WERI-Rb-1 (cell line): ENCODE measurements at places on chromosomes 16 and 17.

GRCh38 chr17:47981462-47981861 lies 10.5 kb downstream of the CDK5RAP3 start:
- DNase-seq, result no peak

- peak; percentile 50 for DNase-seq
These were observed 24.6 kb downstream of the FZD2 start for GRCh38 chr17:44581868-44582267.

GRCh38 chr16:24764916-24765315 lies 35.5 kb downstream of the TNRC6A start:
- no peak for DNase-seq

GRCh38 chr17:8869114-8869815 lies 1.8 kb upstream of the PIK3R6 start:
- no peak for DNase-seq

- DNase-seq, result no peak
These were observed 15.3 kb upstream of the CNOT1 start for GRCh38 chr16:58644765-58645487.

DNA sequence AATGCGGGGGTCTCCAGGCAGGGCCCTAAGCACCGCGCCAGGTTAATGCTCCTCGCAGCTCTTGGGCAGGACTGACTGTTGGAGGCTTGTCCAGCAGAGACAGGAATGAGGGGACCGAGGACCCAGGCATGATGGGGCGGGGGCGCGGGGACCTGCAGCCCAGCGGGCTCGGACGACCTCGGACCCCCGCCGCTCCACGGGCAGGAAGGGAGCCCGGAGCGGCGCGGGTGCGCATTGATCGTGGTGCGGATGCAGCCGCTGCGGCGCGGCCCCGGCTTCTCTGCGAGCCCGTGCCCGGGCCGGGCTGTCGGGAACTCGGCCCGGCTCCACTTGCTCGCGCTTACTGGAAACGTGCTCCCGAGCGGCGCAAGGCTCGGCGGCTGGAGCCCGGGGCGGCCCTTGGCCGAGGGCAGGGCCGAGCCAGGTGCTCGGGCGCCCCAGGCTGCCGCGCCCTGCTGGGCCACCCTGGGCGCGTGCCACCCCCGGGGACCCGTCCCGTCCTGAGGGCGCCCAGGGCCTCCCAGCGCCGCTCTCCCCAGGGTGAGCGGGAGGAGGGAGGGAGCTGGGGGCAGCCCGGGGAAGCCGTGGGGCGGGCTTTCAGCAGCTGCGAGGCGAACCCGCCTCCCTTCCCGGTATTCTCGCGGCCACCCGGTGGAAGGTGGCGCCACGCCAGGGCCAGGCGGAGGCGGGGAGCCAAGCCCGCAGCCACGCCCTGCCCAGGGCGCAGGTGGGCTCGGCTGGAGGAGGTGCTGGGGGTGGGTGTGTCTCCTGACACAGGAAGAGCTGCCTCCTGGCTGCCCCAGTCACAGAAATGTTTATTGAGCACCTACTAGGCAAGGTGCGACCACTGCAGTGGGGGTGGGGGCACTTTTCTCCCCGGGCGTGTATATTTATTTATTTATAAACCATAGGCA lies 45.9 kb downstream of the SOCS3 start:
- DNase-seq, result no peak

- DNase-seq, result no peak
These were observed 40.0 kb upstream of the COQ7 start for GRCh38 chr16:19027416-19027815.

GRCh38 chr17:1714980-1715802 lies 5.0 kb upstream of the TLCD2 start:
- DNase-seq, result peak; percentile 39

DNA sequence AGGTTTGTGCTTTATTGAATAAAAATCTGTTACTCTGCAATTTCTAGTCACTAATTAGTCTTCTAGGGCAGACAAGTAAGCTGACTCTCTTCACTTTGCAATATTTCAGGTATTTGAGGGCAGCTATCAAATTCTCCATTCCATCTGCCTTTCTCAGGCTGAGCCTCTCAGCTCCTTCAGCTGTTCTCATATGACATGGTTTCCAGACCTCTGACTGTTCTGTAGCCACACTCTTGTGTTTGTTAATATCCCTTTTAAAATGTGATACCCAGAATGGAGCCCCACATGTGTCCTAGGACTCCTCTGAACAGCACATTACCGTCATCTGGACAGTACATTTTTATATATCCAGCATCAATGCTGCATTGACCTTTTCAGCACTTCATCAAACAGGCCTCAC lies 46.1 kb upstream of the MTMR4 start:
- DNase-seq, result no peak

DNA sequence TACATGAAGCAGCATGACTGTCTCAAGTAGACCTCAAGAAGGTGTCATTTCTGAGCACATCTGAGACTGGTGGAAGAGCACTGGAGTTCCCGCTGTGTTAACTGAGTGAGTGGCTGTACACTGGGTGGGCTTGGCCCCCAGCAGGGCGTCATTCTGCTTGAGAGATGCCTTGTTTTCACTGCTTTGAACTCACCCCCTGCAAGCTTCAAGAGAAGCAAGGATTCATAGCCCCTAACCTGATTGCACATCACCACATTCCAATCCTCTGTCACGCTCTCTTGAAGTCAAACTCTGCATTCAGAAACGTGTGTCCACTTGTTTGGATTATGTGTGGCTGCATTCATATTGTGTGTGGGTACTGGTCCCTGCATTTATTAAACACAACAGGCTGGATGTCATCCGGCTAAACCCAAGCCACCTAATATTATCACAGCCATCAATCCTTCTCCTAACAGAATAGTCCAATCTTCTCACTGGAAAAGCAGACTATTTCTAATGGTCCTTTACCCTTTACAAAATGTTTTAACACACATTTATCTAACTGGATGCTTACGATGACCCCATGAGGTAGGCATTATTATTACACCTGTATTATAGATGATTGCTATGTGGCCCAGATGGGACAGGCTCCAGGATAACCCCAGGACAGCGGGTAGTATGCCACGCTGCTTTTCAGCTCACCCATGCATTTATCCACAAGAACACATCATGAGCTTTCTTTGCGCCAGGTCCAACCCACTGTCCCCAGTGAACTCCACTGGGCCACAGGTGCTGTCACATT lies 76.3 kb downstream of the USP31 start:
- DNase-seq, result no peak

DNA sequence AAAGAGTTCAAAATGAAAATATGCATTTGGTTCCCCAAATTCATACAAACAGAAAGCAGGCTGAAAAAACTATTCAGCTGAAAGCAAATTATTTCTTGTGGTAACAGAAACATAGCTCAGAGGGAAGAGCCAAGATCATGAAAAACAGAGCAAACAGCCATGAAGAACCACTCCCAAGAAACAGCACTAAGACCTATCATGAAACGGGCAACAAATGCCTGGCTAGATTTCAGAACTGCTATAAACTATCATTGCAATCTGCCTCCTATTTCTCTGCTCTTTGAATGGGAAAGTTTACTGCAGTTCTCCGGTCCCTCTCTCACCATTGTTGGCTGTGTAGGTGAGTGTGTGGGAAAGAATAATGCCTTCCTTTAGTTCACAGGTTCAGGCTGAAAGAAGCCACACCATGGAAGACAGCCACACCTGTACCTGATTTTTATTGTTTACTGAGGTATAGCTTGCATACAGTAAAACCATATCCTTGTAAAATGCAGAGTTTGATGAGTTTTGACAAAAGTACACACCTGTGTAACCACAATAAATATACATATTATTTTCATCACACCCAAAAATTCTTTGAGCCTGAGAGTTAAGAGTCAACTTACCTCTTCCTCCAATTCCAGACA lies 48.2 kb downstream of the CEP112 start:
- no peak for DNase-seq

DNA sequence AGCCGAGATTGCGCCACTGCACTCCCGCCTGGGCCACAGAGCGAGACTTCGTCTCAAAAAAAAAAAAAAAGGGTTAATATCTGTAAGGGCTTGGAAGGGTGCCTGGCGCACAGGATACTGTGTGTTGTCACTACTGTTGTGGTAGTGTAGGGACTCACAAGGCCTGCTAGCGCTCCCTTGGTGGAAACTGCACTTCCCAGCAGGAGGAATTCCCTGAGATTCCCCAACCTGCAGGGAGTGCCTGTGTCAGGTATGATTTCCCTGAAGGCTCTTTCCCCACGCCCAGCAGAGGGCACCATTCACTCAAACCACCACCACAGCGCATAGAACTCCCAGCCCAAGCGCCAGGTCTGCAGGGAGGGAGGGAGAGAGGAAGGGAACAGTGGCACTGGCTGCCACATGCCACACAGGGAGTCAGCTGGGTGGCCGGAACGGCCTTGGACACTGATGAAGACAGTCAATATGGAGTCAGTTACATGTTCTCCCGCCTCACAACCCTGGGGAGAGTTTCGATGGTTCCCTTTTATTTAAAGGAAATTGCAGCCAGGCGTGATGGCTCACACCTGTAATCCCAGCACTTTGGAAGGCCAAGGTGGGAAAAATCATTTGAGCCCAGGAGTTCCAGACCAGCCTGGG lies 32.7 kb upstream of the CDH1 start:
- peak; percentile 87 for DNase-seq

DNA sequence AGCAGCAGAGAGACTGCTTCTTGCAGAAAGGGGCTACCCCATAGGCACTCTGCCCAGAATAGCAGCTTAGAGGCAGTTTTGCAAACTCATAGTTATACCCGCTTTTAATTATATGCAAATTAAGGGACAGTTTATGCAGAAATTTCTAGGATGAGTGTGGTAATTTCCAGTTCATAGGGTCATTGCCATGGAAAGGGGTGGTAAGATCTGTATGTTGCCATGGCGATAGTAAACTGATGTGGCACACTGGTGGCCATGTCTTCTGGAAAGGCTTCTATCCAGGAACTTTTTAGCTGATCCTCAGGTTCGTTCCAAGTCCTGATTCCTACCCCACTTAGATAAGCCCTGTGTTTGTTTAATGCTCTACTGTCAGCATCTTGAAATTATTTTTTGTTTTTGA lies 6.2 kb downstream of the STXBP4 start:
- DNase-seq, result no peak

- DNase-seq, result no peak
These were observed 34.9 kb upstream of the CACNG5 start for GRCh38 chr17:66799849-66800537.

DNA sequence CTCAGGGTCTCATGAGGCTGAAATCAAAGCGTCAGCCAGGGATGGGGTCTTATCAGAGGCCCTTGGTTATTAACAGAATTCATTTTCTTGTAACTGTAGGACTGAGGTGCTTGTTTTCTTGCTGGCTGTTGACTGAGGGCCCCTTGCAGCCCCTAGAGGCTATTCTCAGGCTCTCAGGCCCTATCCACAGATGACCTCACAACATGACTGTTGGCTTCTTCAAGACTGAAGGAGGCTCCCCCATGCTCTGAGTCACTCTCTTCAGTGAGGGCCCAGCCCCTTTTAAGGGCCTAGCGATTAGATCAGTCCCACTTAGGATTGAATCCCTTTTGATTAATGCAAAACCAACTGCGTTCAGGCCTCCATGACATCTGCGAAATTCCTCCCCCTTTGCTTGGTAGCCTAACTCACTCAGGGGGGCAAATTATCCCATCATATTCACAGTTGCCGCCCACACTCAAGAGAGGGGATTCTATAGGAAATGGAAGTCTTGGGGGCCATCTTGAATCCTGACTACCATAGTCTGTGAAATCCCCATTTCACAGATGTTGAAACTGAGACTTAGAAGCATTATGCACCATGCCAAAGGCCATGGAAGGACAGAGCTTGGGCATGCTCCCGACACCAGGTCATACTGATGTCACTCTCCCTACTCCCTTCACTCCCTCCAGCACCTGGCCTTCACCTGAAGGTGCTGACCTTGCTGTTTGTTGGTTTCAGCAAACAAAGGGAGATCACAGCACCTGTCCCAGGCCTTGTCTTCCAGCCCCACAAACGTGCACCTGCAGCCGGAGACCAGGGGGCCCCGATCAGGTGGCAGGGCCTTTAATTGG lies 592.3 kb downstream of the MAF start:
- DNase-seq, result no peak

DNA sequence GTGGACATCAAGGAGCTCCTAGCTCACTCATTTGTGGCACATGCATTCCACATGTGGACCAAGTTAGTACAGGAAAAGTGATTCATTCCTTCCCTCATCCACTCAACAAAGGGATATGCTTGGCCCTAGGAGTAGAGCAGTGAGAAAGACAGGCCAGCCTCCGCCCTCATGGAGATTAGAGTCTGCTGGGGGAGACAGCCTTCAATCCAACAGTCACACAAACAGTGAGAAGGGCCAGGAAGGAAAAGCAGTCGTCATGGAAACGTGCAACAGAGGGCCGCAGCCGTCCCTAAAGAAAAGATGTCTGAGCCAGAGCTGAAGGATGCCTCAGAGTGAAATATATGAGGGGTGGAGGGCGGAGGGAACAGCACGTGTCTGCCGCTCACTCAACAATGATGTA lies 109.9 kb downstream of the VPS53 start:
- no peak for DNase-seq

DNA sequence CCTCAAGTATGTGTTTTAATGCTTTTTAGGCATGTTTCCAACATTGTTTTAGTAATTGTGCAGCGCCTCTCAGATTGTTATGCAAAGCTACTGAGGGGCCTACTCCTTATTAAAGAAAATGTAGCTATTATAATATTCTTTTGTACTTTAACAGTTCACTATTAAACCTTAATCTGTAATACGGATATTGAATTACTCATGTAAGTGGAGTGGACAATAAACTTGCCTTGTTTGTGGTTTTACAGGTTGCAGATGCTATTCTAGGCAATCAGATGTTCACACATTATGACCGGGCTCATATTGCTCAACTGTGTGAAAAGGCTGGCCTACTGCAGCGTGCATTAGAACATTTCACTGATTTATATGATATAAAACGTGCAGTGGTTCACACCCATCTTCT lies 41.0 kb downstream of the PTRH2 start:
- no peak for DNase-seq

DNA sequence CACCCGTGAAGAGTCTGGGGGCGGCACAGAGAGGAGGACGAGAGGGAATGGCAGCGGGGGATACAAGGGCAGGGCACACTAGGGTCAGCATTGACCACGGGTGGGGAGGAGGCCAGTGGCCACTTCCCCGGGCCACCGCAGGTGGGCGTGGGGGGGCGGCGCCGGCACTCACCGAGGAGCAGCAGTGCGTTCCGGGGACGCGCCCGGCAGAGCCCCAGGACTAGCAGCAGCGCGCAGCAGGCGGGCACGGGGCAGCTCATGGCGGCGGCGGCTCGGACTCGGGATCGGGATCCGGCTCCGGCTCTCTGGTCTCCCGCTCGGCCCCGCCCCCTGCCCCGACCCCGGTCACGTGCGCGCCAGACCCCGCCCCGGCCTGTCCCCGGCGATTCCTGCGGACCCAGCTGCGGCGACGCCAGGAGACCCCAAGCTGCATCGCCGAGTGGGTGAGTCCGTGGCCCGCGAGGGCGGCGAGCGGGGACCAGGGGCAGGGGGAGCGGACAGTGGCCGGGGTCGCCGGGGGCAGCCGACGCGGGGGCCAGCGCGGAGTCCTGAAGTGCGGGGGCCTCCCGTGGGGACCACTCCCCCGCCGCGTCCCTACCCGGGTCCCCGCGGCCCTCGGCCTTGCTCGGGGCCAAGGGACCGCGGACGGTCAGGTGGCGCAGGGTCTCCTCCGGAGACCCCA lies at the start of the genes SGSH and SLC26A11:
Gene SGSH (minus strand): TSS at position 280 of the 682 bp plus-strand sequence. CDS start 20 bp downstream, at position 260.
Gene SLC26A11 (plus strand): TSS at position 374 of the 682 bp plus-strand sequence. CDS start 1,134 bp downstream, outside the sequence.
- DNase-seq, result peak; percentile 94

- DNase-seq, result peak; percentile 27
These were observed at the start of gene ALOXE3 for GRCh38 chr17:8117980-8118768. Gene ALOXE3 (minus strand): TSS chr17:8118514. CDS start chr17:8117990, 524 bp downstream.

GRCh38 chr17:74637265-74637664 lies 13.7 kb upstream of the CD300E start:
- no peak for DNase-seq
